ENCODE measurements at places on chromosomes 12 and 14.

DNA sequence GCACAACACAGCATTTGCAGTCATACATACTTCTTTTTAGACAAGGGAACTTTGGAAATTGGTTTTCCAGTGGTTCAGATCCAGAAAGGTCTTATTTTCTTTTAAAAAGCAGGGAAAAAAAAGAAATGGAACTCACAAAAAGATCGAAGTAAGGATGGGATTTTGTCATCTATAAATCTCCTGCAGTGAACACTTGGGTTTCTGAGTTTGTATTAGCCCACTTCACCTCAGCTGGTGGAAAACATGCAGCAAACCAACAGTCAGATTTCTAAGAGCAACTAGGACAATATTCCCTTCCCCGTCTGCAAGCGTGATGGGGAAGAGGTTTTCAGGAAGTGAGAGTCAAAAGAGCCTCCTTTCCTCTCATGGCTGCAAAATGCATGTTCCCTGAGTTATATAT is 4.6 kb downstream of the MYF5 start:
- no peak for DNase-seq

GRCh38 chr12:113464852-113465719 is 6.6 kb downstream of the LHX5 start:
- no peak for DNase-seq

- DNase-seq = no peak
These were observed 56.5 kb downstream of the SUSD6 start for GRCh38 chr14:69667938-69668335.

- DNase-seq = no peak
These were observed 30.8 kb downstream of the LGMN start for GRCh38 chr14:92717571-92718042.

DNA sequence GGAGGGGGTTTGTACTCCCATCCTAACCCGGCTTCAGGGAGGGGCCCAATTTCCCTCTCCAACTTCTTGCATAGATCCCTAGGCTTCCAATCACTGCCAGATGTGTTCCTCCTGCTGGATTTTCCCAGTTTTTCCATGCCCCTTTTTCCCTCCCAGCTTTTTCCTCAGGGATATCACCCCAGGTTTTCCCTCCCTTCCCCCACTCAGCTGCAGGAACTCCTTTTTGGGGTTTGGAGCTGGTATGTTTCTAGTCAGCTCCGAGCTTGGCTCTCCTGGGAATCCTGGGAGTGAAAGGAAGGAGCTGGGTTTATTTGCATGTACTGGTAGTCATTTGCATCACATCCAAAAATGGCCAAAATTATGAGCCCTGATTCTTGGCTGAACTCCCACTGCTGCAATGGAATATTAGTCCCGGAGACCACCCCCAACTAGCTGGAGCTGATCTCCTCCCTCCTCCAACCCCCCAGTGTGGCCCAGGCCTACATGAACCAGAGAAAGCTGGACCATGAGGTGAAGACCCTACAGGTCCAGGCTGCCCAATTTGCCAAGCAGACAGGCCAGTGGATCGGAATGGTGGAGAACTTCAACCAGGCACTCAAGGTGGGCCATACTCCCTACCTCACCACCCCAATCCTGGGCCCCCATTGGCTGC is 1.4 kb upstream of the RDH5 start:
- no peak for DNase-seq

DNA sequence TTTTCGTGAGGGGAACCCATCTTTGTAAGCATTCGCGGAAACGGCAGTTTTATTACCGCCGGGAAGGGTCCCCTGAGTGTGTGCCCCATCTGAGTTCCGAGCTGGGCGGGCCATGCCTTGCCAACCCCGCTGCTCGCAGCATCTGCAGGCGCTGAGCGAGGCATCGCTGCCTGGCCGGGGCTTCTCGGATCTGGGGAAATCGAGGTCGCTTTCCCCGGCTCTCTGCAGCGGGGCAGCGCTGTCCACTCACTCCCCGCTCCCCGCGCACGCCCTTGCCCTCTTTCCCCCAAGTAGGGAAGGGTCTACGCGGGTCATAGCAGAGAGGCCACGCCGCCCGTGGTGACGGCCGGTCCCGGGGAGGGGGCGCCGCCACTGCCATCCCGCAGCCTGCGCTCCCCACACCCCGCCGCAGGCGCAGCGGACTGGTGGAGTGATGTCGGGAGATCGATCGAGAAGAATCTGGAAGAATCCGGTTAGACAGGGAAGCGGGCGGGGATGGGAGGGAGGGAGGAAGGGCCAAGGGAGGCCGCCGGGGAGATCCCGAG is 507 bp upstream of the FKBP4 start:
- DNase-seq = no peak

GRCh38 chr14:33393231-33393894 is 454.7 kb downstream of the NPAS3 start:
- no peak for DNase-seq

GRCh38 chr14:76212242-76212641 is 60.5 kb downstream of the GPATCH2L start:
- DNase-seq = no peak

- DNase-seq = peak; percentile 13
These were observed 86.2 kb upstream of the SSTR1 start for GRCh38 chr14:38121320-38122020.

GRCh38 chr12:92654929-92655328 is 47.9 kb upstream of the PLEKHG7 start:
- DNase-seq = no peak

DNA sequence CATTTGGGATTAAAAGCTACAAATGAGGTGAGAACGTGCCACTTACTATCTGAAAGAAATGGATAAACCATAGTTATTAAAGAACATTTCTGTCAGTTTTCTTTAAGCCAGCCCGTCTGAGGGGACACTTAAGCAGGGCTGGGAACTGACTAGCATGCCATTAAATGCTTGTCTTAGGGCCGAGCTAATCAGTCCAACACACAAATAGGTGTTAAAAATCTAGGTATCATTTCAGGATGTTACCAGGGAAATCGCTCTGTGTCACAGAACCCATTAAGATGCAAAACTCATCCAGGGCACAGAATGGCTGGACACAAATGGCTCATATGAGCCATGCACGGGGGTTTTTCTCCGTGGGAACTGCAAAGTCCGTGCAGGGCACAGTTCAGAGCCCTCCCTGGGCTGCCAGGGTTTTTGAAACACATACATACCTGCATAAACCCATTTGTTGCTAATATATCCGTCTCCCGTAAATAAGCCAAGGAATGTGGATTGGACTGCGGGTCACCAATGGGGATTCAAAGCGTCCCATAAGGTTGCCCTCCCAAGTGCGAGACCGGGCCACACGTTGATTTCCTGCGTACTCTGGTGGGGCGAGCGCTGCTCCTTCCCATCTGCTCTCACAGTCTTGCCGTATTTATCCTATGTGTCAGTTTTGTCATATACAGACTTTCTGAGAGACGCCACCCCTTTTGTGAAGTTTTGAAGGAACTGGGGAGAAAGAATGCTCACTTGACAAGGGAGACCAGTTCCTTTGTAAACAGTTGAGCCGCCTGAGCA is 5.4 kb upstream of the GSC start:
- no peak for DNase-seq

DNA sequence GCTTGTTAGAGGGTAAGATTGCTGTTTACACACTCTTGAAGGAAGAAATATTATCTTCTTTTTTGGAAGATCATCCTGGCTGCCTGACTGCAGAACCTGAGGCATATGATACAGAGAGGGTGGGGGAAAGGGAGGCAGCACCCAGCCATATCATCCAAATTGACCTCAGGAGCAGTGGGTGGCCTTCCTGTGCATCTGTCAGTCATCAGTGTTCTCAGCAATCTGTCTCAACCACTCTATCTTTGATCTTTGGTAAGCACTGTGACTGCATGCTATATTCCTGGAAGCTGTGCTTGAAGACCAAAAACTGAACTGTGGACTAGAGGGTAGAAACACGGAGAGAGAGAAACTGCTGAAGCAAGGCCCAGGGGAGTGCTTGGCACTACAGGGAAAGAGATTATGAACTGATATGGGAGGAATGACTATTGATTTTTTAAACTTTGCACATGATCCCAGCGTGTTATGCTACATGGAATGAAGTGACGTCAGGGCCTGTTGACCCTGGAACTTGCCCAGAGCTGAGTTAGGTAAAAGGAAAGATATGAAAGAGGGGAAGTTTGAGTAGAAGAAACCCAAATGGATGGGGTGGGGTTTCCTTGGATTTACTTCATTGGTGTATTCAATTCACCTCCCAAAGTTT is 171.5 kb downstream of the ASCL1 start:
- no peak for DNase-seq

GRCh38 chr12:130792821-130793553 is 46.1 kb downstream of the STX2 start:
- DNase-seq = no peak

DNA sequence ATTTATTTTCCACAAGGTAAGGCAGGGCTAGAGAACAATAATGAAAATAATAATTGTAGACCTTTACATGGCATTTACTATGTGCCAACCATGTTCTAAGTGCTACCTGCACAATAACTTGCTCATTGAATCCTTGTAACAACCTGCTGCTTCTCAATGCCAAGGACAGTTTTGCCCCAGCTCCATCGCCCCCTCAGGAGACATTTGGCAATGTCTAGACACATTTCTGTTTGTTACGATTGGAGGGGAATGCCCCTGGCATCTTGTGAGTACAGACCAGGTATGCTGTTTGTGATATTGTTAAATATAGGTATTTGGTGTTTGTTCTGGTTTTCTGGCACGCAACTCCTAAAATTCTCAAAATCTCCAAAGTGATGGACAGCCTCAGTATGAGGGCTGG is 8.1 kb upstream of the ATXN2 start:
- no peak for DNase-seq

DNA sequence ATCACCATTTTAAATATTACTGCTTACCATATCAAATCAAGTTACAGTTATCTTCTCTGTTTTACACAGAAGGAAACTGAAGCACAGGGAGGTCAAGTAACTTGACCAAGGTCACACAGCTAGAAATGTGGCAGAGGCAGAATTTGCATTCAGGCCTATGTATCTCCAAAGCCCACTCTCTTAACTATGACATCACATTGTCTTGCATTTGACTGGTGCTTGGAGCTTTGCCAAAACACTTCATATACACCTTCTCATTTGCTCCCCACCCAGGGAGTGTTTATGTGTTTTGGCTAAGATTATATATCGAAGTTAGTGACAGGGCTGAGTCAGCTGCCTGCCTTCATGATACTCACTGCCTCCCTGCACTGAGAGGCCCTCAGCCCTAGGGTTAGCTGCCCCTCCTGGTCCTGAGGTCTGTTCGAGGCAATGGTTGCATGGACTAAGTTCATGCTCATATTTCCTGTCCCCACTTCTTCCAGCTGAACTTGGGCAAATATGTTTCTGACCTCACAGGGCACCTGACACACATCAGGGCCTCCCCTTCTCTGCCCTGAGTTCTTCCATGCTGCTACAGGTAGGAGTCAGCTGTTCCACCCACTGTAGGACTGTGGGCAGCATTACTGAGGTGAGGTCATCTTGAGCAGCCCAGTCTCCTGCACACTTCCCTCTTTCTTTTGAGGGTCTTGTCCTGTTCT is 1.8 kb downstream of the GALNT6 start:
- DNase-seq = peak; percentile 67

DNA sequence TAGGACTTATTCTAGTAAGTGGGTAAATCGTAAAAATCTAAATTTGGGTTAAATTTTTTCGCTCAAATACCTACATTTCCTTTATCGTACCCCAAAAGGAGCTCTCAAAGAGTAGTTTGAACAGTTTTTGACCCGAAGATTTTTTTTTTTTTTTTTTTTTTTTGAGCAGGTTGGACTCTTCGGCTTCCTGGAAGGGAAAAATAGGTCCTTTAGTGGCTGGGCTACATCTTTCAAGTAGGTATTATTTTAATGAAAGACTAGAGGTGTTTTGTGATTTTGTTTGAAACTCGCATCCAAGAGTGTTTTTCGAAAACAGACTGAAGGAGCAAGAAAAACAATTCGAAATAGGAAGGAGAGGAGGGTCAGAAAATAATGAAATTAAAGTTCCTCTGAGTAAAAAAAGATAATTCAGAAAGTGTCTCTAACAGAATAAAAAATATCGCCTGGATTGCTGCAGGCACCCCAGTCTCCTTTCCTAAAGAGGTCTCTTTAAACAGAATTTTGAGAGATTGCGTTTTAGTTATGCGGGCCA is 6.0 kb downstream of the CDKN1B start:
- DNase-seq = no peak
